Activated CD4-positive, alpha-beta memory T cell treated with anti-CD3 and anti-CD28 coated beads for 36 hours (primary cell): ENCODE measurements at places on chromosomes 11 and 22. TPM values are rescaled to one million over a fixed set of nuclear protein-coding genes. Genes with fewer than 3 reads are reported as not detected.

DNA sequence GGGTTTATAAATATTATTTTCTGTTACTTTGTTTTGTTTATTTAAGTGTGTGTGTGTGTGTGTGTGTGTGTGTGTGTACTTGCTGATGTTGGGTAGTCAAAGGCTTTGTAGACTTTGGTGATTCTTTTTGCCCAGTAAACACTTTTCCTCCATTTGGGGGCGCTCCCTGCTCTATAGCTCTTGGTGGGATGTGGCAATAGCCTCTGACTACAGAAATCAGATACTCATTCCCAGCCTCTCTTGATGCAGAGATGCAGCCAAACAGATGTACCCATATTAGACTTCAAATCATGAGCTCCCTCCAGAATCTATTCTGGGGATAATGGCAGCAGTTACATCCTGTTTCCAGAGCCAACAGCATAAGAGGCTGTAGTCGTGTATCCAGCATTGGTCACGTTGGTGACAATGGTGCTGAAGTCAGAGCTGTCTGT is 33.4 kb upstream of the APOL5 start:
- no peaks in the 10 kb centered on the region for H3K27me3 ChIP-seq
- DNase-seq: no peak
- H3K4me1 ChIP-seq: peaks cover 11% of the 10 kb centered on the region

- H3K4me1 ChIP-seq: no peaks in the 10 kb centered on the region
- peaks cover 2% of the 10 kb centered on the region for H3K27me3 ChIP-seq
- no peak overlapping the region for H3K4me3 ChIP-seq
- H3K36me3 ChIP-seq: peaks cover 13% of the 10 kb centered on the region
- DNase-seq: no peak
Measured at GRCh38 chr11:113382121-113382520, 5.5 kb upstream of the ANKK1 start.

Gene FIBIN
- not detected for total RNA-seq

GRCh38 chr11:45264839-45265515 is 21.2 kb downstream of the SYT13 start:
- H3K4me3 ChIP-seq: no peak overlapping the region
- H3K27ac ChIP-seq: no peak overlapping the region

DNA sequence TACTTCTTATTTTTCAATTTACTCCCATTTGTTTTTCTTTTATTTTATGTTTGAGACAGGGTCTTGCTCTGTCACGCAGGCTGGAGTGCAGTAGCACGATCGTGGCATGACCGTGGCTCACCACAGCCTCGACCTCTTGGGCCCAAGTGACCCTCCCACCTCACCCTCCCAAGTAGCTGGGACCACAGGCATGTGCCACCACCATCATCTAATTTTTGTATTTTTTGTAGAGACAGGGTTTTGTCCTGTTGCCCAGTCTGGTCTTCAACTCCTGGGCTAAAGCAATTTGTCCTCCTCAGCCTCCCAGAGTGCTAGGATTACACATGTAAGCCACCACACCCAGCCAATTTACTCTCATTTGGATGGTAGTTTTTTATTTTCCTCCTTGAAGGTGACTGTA is 679.3 kb upstream of the CCDC179 start:
- H3K27me3 ChIP-seq: no peaks in the 10 kb centered on the region
- no peak overlapping the region for H3K4me3 ChIP-seq
- no peak overlapping the region for H3K27ac ChIP-seq

Gene UCP2
- total RNA-seq: 471 TPM
